ENCODE measurements at places on chromosomes 3 and 15.

GRCh38 chr3:182735672-182736071 is 57.6 kb upstream of the ATP11B start:
- no peak for DNase-seq

GRCh38 chr15:88624156-88624970 is 3.2 kb downstream of the AEN start:
- peak; percentile 57 for DNase-seq

DNA sequence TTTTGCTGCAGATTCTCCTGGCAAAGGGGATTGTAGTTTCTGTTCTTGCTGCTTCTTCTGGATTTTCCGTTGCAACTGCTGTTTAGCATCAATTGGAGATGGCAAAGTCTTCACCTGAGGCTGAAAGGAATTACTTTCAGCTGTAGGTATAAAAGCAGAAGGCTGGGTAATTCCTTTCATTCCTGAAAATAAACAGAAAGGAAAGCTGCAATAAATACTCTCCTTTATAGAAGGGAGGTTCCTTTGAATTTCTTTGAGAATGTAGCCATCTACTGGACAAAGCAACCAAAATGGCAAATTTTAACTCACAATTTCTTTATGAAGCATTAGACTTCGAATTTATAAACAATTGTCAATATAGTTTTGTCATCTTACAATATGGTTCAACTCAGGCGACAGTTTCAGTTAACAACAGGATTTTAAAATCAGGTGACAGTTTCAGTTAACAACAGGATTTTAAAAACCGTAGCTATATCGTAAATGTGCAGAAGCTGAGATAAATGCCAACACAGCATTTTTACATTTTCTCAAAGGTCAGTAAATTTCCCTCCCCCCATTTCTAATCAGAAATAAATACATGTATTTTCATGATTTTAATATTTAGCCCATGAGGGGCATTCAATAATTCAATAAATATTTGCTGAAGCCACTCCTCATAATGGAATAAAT is 104.9 kb upstream of the NEDD4 start:
- DNase-seq: no peak

- no peak for DNase-seq
Observed at GRCh38 chr3:65338571-65338970, 650.8 kb upstream of the ADAMTS9 start.

DNA sequence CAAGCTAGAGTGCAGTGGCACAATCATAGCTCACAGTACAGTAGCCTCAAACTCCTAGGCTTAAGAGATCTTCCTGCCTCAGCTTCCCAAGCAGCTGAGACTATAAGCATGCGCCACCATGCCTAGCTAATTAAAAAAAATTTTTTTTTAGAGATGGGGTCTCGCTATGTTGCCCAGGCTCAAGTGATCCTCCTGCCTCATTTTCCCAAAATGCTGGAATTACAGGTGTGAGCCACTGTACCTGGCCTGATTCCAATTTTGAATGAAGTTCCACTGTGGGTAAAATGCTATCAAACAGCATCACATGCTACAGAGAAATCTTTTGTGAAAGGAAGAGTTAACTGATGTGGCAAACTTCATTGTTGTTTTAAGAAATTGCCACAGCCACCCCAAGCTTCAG is 17.5 kb downstream of the ADPGK start:
- no peak for DNase-seq

GRCh38 chr15:35519541-35520149 is 26.3 kb downstream of the DPH6 start:
- DNase-seq: peak; percentile 55

- DNase-seq: no peak
Observed at GRCh38 chr3:31552103-31552502, 19.4 kb downstream of the STT3B start.

DNA sequence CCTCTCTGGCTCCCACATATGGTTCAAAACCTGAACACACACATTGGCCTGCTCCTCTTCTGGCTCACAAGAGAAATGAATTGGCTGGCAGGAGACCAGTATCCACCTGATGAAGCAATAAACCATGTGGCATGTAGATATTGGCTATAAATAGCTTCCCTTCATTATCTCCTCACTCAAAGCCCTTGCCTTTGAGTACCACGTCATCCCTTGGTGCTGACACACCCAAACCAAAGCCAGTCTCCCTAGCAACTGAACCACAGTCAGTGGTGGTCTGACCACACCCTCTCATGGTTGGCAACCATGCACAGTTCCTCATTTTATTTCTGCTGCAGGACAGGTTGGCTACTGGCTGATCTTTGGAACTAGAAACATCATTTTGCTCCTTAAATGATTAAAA is 98.8 kb downstream of the ZNF621 start:
- DNase-seq: no peak

GRCh38 chr15:74580538-74581350 is 34.9 kb upstream of the CLK3 start:
- DNase-seq: no peak

DNA sequence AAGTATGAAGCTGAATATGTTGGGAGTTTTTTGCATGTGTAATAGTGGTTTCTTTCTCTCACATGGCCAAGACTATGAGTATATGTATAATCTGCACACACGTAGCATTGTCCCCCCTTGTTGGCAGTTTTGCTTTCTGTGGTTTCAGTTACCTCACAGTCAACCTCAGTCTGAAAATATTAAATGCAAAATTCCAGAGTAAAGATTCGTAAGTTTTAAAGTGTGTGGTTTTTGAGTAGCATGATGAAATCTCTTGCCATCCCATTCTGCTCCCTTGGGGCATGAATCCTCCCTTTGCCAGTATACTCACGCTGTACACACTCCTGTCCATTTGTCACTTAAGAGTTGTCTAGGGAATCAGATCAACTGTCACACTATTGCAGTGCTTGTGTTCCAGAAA is 742.0 kb upstream of the CCDC54 start:
- DNase-seq: no peak

GRCh38 chr15:72184165-72184811 is 13.3 kb downstream of the GRAMD2A start:
- no peak for DNase-seq

DNA sequence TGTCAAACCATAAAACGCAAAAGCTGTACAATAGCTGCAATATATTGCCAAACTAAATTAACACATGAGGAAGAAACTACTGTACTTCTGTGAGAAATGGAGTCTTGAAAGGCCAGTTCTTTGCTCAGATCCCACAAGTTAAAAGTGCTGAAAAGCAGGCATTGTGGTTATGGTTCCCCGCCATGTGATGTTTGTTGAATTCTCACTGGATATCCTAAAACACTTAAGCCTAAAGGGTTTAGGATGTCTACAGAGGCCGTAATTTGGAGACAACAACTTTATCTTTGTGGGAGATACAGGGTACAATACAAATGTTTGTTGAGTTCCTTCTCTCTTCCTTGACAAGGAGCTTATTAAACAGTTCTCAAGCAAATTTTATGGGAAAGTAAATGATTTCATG is 53.2 kb downstream of the TMEM212 start:
- no peak for DNase-seq

- no peak for DNase-seq
Observed at GRCh38 chr3:187941848-187942194, 196.6 kb upstream of the BCL6 start.

GRCh38 chr3:190514413-190515153 is 698 bp downstream of the IL1RAP start:
- DNase-seq: peak; percentile 74

GRCh38 chr3:133377396-133377795 is 22.5 kb upstream of the BFSP2 start:
- DNase-seq: peak; percentile 71

- no peak for DNase-seq
Observed at GRCh38 chr3:133375403-133375745, 24.5 kb upstream of the BFSP2 start.

DNA sequence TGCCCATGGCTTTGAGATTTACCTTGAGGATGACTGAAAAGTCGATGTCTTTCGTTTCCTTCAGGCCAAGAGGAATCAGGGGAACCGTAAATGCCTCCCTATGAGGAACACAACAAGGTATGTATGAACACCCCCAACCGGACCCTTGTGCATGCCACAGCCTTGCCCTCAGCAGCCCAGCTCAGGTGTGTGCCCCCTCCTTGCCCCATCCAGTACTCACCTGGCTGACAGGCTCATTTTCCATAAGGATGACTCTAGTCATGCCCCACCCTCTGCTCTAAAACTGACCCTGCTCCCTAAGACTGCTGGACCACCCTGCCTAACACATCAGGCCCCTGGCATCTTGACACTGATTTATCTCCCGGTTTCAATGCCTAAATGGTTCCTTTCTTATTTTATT is 270.0 kb downstream of the GOLGA6L6 start:
- DNase-seq: no peak

- no peak for DNase-seq
Observed at GRCh38 chr3:71277341-71277740, 306.2 kb downstream of the FOXP1 start.

GRCh38 chr15:26972636-26973035 is 1.7 kb downstream of the GABRG3 start:
- no peak for DNase-seq

- DNase-seq: peak; percentile 16
Observed at GRCh38 chr3:143330296-143330868, 210.8 kb downstream of the CHST2 start.

- DNase-seq: peak; percentile 83
Observed at GRCh38 chr3:13650210-13651056, 101.5 kb downstream of the FBLN2 start.

GRCh38 chr3:147705651-147706051 is 296.5 kb downstream of the ZIC1 start:
- peak; percentile 54 for DNase-seq

GRCh38 chr3:115709931-115710330 is 86.6 kb downstream of the GAP43 start:
- DNase-seq: no peak

DNA sequence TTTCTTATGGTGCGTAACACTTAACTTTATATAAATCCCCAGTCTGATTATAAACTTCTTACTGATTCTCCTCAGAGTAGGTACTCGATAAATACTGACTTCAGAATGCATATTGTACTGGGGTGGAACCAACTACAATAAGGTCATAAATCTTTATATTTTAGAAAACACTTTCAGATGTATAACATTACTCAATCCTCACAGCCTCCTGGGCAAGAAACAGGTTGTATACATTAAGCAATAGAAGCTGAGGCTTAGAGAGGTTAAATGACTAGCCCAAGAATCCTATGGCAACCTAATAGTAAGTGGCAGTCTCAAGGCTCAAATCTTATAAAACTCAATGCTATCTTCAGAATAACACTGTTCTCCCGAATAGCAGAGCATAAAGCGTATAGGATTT is 9.1 kb downstream of the VPS13C start:
- DNase-seq: no peak

GRCh38 chr3:170539897-170540296 is 46.0 kb downstream of the SLC7A14 start:
- no peak for DNase-seq
